ENCODE measurements at places on chromosomes 11 and 22. TPM values are rescaled to one million over a fixed set of nuclear protein-coding genes. Genes with fewer than 3 reads are reported as not detected.

DEPDC5 gene
- total RNA-seq, result 124 TPM

KRTAP5-1 gene
- total RNA-seq, result not detected

STARD10 gene
- 39.2 TPM for total RNA-seq

DEAF1 gene
- 53.6 TPM for total RNA-seq

MS4A12 gene
- not detected for total RNA-seq

SYT12 gene
- not detected for total RNA-seq

MYRF gene
- total RNA-seq, result 0.27 TPM

NADSYN1 gene
- 222 TPM for total RNA-seq

SYTL2 gene
- 2.9 TPM for total RNA-seq

YPEL4 gene
- 1.1 TPM for total RNA-seq

MYBPC3 gene
- 0.67 TPM for total RNA-seq

RGL4 gene
- total RNA-seq, result 0.81 TPM

MS4A4A gene
- total RNA-seq, result 0.51 TPM

RTN4R gene
- 0.51 TPM for total RNA-seq

BIRC3 gene
- 419 TPM for total RNA-seq

PTPMT1 gene
- 26.2 TPM for total RNA-seq

LDHAL6A gene
- total RNA-seq, result not detected

GPHA2 gene
- total RNA-seq, result not detected

GLYAT gene
- total RNA-seq, result not detected

CLDN5 gene
- not detected for total RNA-seq

CDKN1C gene
- total RNA-seq, result 8.0 TPM
